Motor neuron (in vitro differentiated cells): ENCODE measurements at places on chromosomes 6 and 20. TPM values are rescaled to one million over a fixed set of nuclear protein-coding genes. Genes with fewer than 3 reads are reported as not detected.

GRCh38 chr6:154382740-154383139 is 26.1 kb upstream of the IPCEF1 start:
- no peak for ATAC-seq

DNA sequence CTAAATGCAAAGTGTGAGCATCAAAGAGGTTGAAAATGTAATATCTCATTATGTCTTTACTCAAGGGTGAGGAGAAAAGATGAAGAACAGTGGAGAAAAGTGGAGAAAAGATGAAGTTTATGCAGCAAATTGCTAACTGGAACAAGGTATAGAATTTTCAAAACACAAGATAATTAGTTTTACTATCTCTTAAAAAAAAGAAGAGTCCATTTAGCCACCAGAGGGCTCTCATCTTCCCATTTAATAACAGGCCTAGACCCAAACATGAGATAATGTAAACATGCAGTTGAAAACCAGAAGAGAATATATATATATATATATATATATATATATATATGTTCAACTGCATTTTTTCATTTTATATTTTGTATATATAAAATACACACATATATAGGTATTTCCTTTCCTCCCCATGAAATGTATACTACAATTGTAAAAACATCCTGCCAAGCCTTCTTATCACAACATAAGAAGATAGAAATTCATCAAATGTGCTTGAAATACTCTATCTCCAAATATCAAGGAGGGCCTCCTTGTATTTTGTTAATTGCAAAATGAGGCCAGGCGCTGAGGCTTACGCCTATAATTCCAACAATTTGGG is 78.4 kb downstream of the ADTRP start:
- ATAC-seq: no peak

- ATAC-seq: no peak
Observed at GRCh38 chr6:118685823-118686449, 34.5 kb upstream of the CEP85L start.

The PREX1 gene
- 8.3 and 10.1 TPM in 2 replicates for total RNA-seq

The DNMT3B gene
- total RNA-seq: 13.6 and 14.9 TPM in 2 replicates

- no peak for ATAC-seq
Observed at GRCh38 chr6:12017263-12017662, 5.2 kb downstream of the HIVEP1 start.

GRCh38 chr20:33401921-33402369 is 626 bp upstream of the CDK5RAP1 start:
- peak; percentile 69 for ATAC-seq

GRCh38 chr6:42106112-42107023 is 36.1 kb downstream of the C6orf132 start:
- peak; percentile 75 for ATAC-seq

The GRM1 gene
- 0.81 and 1.1 TPM in 2 replicates for total RNA-seq

DNA sequence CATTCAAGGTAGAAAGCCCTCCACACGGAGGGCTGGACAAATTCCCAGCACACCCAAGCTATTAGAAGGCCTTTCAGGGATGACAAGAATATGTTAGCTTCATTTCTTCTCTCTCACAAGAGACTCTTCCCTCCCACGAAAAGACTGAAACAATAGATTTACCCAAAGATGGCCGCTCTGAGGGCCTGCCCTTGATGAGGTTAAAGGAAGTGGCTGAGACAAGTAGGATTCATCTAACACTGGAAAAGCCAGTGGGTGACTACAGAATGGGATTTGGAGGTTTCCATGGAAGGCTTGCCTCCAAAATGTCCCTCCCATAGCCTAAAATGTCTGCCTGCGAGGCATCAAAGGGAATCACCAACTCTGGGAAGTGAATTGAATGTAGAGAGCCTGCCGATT is 277.6 kb downstream of the CLIC5 start:
- ATAC-seq: no peak

DNA sequence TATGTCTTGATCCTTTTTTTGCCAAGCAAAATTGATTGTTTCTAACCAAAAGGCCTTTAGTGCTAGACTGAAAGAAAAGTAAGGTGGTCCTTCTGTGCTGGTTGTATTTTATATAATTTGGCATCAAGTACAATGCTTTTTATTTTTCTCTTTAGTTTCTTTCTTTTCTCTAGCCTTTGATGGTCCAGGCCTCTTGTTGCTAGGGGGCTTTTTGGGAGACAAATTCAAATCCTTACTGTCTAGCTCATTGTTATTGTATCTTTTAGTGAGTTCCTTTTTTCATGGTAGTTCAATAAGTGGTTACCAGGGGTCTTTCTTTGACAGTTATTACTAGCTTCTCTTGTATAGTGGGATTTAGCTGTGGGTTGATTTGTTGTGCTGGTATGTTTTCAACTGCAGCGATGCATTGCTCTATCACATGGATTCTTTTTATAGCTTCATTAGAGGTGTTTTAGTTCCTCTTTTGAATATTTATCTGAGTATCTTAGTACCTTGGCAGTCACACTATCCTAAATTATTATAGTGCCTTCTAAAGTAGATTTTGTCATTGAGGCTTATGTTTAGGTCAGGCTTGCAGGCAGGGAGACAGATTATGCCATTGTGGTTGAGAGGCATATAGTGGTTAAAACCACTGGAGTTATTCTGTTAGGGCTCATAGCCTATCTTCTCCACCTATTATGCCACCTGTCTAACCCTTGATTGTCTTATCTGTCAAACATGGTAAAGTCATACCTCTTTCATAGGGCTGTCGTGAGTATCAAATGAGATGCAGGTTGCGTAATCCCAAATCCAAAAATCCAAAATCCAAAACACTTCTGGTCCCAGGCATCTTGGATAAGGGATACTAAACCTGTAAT is 49.5 kb downstream of the KCNS1 start:
- ATAC-seq: no peak

The SULF2 gene
- total RNA-seq: 83.6 and 91.1 TPM in 2 replicates

The SMOC2 gene
- 0.15 TPM in 1 of 2 replicates, not detected in the other for total RNA-seq

The RHAG gene
- total RNA-seq: not detected in 2 replicates

GRCh38 chr6:134512981-134513391 is 195.1 kb upstream of the SGK1 start:
- ATAC-seq: no peak

DNA sequence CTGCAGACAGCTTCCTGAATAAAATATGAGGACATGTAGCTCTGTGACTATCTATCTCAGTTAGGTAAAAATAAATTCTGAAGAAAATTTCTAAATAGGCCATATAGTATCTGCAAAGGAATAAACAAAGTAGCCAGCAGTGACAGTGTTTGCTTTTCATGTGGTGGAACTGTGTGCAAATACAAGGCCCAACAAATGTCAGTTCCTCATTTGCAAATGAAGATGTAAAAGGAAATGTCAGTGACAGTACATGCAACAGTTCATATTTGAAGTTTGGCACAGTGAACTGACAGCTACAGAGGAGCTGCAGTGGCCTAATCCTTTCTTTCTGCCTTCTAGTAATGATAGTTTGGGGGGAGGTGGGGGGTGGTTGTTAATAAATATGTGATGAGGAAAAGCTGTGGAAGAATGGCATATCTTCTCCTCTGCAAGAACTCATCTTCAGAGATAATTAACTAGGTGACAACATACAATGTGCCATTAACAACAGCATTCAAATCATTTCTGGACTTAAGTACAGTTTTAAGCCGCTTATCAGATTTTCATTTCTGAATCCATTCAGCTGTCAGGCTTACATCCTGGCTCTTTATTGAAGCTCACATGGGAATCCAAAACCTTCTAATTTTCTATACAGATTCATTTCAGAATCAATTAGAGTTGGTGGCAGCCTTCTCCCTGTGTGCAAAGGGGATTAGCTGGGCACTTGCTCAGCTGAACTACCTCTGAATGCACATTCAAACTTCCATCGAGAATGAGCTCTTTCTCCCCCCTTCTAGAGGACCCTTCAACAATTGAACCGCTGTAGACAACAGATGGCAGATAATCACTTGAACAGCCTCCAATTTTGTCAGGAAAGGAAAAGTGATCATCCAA is 1059.0 kb upstream of the EPHA7 start:
- ATAC-seq: no peak

The TBC1D32 gene
- 13.9 and 16.5 TPM in 2 replicates for total RNA-seq

- ATAC-seq: no peak
Observed at GRCh38 chr20:37703035-37703845, 9.4 kb downstream of the CTNNBL1 start.

The FOXS1 gene
- 1.5 and 1.6 TPM in 2 replicates for total RNA-seq

- ATAC-seq: no peak
Observed at GRCh38 chr6:82795940-82796339, 269.7 kb downstream of the UBE3D start.

GRCh38 chr6:44115866-44116265 is 11.4 kb downstream of the MRPL14 start:
- ATAC-seq: no peak

GRCh38 chr6:162100096-162100495 is 627.5 kb downstream of the PRKN start:
- no peak for ATAC-seq

DNA sequence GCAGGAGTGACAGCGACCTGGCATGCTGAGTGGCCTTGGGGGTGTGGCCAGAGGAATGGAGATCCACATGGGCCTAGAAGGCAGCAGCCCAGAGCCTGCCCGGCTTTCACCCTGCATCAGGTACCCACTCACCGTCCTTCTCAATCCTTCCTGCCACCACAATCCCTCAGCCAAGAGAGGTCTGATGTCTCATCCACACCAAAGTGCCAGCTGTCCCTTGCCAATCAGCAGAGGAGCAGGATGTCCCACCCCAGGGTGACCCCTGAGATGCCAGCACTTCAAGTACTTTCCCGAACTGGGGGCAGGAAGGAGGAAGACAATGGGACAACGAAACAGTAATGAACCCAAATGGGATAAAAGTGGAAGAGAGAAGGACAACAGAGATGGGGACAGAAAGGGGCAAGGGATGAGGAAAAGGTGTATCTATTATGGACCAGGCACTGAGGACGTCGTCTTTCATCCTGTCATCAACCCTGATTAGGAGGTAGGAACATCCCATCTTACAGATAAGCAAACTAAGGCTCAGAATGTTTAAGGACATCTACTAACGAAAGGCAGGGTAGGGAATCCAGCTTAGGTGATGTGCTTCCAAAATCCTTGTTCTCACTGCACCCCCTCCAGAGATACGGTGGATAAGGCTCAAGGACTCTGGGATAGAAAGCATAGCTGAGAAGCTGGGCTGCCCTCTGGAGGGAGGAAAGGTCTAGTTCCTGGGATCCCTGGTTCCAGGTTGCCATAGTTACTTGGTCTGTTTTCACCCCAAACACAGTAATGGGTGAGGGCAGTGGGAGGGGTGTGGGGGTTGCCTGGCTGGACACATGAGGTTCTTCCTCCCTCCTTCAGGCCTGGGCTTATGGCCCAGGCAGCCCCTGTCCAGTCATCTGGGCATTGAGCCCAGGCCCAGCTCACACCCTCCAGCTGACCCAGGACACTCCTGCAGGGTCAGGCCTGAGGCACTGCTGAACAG is 4.5 kb upstream of the TNXB start:
- peak; percentile 11 for ATAC-seq

The ABHD16B gene
- total RNA-seq: 0.60 TPM in 1 of 2 replicates, not detected in the other

DNA sequence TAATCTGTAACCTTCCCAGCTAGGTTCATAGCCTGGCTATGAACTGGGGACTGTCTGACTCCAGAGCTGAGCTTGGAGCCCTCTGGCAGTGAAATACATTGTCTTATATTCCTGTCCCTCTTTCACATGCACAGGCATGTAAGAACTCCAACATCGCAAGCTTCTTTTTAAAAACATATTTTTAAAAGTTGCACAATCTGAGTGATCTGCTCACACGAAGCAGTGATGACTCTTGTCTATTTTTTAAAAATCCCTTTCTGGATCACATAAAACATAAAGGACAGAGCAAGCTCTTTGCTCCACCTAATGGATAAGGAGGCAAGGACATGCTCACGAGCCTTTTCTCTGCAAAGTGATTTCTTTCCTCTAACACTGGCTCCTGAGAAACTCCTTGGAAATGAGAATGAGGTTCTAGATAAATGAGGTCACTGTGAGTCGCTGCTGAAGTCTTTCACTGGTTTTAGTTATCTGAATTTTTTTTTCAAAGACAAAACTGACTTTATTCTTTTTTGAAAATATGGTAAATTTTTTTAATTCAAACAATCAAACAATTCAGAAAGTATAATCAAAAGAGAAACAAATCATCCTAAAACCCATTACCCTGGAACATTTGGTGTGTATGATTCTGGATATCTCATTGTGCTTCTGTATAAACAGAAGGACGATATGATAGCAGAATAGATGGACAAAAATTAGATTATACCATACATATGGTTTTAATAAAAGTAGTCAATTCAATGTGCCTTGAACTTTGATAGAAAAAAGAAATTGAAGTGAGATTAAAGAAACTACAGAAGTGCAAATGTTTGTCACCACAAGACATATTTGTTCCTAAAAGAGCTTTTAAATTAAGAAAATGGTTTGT is 30.8 kb downstream of the IL20RA start:
- peak; percentile 79 for ATAC-seq

The SPDEF gene
- 0.43 and 0.52 TPM in 2 replicates for total RNA-seq

The SLC25A27 gene
- total RNA-seq: 52.8 and 71.5 TPM in 2 replicates

- ATAC-seq: no peak
Observed at GRCh38 chr6:69012211-69012610, 377.1 kb downstream of the ADGRB3 start.

The ULBP2 gene
- 43.6 and 43.9 TPM in 2 replicates for total RNA-seq

GRCh38 chr20:61254881-61255626 is 3.0 kb downstream of the CDH4 start:
- ATAC-seq: no peak

GRCh38 chr6:154414021-154414813 is 57.6 kb upstream of the IPCEF1 start:
- no peak for ATAC-seq

The RWDD1 gene
- 42.1 and 42.3 TPM in 2 replicates for total RNA-seq

DNA sequence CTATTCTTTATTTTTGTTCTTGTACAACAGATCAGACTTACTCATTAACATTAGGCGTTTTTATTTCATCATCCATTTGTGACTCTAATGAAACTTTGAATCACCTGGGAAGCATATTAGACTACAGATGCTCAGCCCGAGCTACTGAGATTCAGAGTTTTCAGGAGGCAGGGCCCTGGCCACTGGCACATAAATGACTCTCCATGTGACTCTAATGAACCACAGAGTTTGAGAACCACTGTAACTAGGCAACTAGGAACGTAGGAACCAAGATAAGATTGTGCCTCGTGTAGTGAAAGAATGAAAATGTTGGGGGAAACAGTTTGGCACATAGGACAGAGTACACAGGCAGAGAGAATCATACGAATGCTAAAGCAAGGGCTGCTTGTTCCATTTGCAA is 405.9 kb upstream of the BTBD3 start:
- ATAC-seq: peak; percentile 21

GRCh38 chr6:22467645-22468044 is 101.7 kb upstream of the HDGFL1 start:
- ATAC-seq: no peak

GRCh38 chr6:156853733-156854132 is 76.6 kb downstream of the ARID1B start:
- ATAC-seq: no peak

DNA sequence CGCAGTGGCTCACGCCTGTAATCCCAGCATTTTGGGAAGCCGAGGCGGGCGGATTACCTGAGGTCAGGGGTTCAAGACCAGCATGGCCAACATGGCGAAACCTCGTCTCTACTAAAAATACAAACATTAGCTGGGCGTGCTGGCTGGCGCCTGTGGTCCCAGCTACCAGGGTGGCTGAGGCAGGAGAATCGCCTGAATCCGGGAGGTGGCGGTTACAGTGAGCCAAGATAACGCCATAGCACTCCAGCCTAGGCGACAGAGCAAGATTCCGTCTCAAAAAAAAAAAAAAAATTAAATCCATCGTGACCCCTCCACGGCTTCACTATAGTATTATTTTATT is 1.2 kb upstream of the CPNE1 start:
- no peak for ATAC-seq
